ENCODE measurements at places on chromosomes 3 and 15. TPM values are rescaled to one million over a fixed set of nuclear protein-coding genes. Genes with fewer than 3 reads are reported as not detected.

Gene DUOXA1
- total RNA-seq = 0.19 TPM

GRCh38 chr3:29011441-29011840 is 269.4 kb upstream of the RBMS3 start:
- no peak for DNase-seq
- H3K27me3 ChIP-seq = no peaks in the 10 kb centered on the region
- H3K4me3 ChIP-seq = no peak overlapping the region
- no peaks in the 10 kb centered on the region for H3K4me1 ChIP-seq

- H3K4me3 ChIP-seq = no peak overlapping the region
- no peak overlapping the region for H3K27ac ChIP-seq
- no peak for DNase-seq
- H3K36me3 ChIP-seq = no peaks in the 10 kb centered on the region
- H3K27me3 ChIP-seq = no peaks in the 10 kb centered on the region
Observed at GRCh38 chr3:3605226-3605625, 194.0 kb upstream of the LRRN1 start.

DNA sequence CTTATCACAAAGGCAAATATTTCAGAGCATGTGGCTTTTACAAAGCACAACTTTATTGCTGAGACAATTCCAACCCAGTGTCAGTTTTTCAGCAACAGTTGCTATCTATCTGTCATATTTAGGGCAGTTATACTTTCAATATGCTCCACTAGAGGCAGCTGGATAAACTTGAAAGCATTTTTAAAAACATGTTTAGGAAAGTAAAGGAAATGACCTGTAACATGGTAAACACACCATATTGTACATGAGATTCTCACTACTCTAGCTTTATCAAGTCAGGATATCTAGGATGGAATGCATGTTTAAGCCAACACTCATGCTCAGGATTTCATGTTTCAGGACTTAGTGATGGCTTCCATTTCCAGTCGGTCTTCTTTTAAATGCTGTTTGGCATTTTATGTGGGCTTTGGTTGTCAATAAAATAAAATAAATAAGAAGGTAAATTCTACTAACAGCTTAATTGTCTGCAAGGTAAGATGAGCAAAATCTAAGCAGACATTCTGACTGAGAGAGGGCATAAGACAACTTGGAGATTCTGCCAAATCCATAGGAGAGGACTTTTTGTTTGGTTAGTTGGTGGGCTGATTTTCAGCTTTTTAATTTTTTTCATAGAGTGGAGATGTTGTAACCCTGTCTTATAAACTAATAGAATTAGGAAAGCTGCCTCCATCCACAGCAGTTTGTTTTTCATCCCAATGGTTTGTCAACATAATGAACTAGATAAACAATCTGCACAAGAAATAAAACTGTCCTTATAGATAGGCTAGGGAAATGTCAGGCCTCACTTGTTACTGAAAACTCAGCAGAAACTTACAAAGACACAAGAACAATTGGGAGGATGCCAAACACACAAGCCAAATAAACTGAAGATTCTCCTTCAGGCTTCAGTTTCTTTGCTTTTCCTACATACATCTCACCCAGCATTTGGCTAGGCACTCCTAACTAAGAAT is 63.4 kb upstream of the CPB1 start:
- no peaks in the 10 kb centered on the region for H3K4me1 ChIP-seq
- DNase-seq = no peak
- no peak overlapping the region for H3K27ac ChIP-seq

DNA sequence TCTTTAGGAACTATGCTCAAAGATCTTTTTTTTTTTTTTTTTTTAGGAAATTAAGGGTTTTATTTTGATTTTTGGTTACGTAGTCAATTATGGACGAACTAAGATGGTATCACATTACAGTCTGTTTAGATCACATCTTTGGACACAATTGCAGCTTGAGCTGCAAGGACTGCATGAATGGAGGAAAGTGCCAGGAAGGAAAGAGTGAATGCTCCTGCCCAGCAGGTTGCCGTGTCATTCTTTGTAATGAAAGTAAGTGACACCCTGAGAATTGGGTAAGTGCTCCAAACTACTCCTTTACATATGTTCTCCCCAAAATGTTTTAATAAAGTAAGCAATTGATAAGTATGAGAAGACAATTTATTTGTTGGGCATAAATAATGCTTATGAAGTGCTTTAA is 716.5 kb upstream of the GOLIM4 start:
- H3K36me3 ChIP-seq = no peaks in the 10 kb centered on the region
- H3K27me3 ChIP-seq = no peaks in the 10 kb centered on the region
- H3K4me3 ChIP-seq = no peak overlapping the region
- no peak overlapping the region for H3K27ac ChIP-seq
- no peaks in the 10 kb centered on the region for H3K4me1 ChIP-seq

DNA sequence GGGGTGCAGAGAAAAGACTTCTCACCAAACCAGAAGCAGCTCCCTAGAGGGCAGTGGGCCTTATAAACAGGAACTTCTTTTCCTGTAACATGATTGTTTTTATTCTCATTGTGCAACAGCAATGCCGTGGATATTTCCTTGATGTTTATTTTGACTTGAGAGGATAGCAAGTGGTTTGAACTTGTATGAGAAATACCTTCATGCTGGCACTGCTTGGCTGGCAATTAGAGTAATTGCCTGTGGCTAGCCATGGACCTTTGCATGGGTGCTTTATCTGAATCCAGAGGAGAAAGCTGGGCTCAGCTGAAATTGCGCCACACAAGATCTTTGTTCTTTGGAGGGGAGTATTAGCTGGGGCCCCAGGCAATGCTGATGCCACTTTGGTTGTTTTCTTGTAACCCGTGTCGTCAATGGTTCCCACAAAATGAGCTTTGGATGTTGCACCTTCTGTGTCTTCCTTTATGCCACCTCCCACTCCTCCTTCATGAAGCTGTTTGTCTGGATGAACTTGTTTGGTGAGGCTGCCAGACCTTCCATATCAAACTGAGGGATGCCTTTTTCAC is 37.9 kb downstream of the CMTM8 start:
- no peaks in the 10 kb centered on the region for H3K36me3 ChIP-seq
- no peak for DNase-seq
- H3K27me3 ChIP-seq = no peaks in the 10 kb centered on the region
- H3K4me3 ChIP-seq = no peak overlapping the region
- H3K27ac ChIP-seq = no peak overlapping the region

Gene C3orf85
- not detected for total RNA-seq

Gene GALNT15
- 19.8 TPM for total RNA-seq

Gene GOLGA8H
- 0.23 TPM for total RNA-seq

Gene AP2M1
- total RNA-seq = 275 TPM

Gene P2RY14
- 2.5 TPM for total RNA-seq

DNA sequence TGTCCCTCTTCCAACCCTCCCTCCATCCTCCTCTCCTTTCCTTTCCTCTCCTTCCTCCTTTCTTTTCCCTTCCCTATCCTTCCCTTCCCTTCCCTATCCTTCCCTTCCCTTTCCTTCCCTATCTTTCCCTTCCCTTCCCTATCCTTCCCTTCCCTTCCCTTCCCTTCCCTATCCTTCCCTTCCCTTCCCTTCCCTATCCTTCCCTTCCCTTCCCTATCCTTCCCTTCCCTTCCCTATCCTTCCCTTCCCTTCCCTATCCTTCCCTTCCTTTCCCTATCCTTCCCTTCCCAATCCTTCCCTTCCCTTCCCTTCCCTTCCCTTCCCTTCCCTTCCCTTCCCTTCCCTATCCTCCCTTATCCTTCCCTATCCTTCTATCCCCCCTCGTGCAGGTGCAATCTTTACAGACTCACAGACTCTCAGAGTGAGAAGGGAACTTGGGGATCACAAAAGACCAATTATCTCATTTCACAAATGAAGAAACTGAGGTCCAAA is 31.5 kb downstream of the RASGRF1 start:
- no peak overlapping the region for H3K27ac ChIP-seq
- no peak overlapping the region for H3K4me3 ChIP-seq
- H3K4me1 ChIP-seq = no peaks in the 10 kb centered on the region
- H3K27me3 ChIP-seq = peaks cover 33% of the 10 kb centered on the region
- DNase-seq = no peak

- H3K4me3 ChIP-seq = no peak overlapping the region
- H3K27me3 ChIP-seq = no peaks in the 10 kb centered on the region
- no peak for DNase-seq
Observed at GRCh38 chr3:98482717-98483482, 14.6 kb upstream of the OR5K2 start.

Gene GOLGA8T
- not detected for total RNA-seq

Gene MRAS
- 261 TPM for total RNA-seq

GRCh38 chr15:84797212-84797611 is 19.9 kb upstream of the ALPK3 start:
- H3K4me1 ChIP-seq = no peaks in the 10 kb centered on the region
- H3K27ac ChIP-seq = no peak overlapping the region
- H3K4me3 ChIP-seq = no peak overlapping the region
- H3K27me3 ChIP-seq = no peaks in the 10 kb centered on the region

DNA sequence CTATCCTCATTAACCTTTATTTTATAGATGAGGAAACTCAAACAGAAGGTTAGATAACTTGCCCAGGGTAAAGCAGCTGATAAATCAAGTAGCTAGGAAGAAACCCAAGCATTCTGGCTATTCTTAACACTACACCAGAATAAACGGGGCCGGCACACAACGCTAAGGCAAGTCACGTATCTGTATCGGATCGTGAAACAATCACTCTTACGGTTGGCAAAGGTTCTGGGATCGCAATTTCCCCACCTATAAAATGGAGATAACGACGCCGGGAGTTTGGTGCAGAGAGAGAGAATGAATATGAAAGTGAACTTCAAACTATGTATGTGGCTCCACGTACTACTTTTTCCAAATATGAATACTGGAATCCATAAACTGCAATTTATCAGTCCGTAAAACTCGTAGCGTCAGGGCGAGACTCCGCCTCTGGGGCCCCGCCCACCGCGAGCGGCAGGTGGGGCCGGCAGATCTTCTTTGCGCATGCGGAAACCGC is 252 bp upstream of the ARMC8 start:
- peak; percentile 91 for DNase-seq
- H3K36me3 ChIP-seq = no peaks in the 10 kb centered on the region
- H3K4me1 ChIP-seq = peaks cover 32% of the 10 kb centered on the region

GRCh38 chr3:17050071-17050470 is 165.3 kb downstream of the PLCL2 start:
- no peak overlapping the region for H3K27ac ChIP-seq
- no peak for DNase-seq
- peaks cover 61% of the 10 kb centered on the region for H3K36me3 ChIP-seq
- H3K4me3 ChIP-seq = no peak overlapping the region
- H3K4me1 ChIP-seq = peaks cover 40% of the 10 kb centered on the region

- no peak overlapping the region for H3K27ac ChIP-seq
- no peaks in the 10 kb centered on the region for H3K36me3 ChIP-seq
- no peak overlapping the region for H3K4me3 ChIP-seq
- DNase-seq = no peak
- H3K4me1 ChIP-seq = no peaks in the 10 kb centered on the region
Observed at GRCh38 chr15:96252148-96252547, 78.4 kb upstream of the NR2F2 start.

GRCh38 chr3:9820946-9821345 is 10.9 kb downstream of the TTLL3 start:
- H3K36me3 ChIP-seq = no peaks in the 10 kb centered on the region
- H3K27me3 ChIP-seq = no peaks in the 10 kb centered on the region
- no peak overlapping the region for H3K27ac ChIP-seq
- no peak overlapping the region for H3K4me3 ChIP-seq
- no peak for DNase-seq

Gene CKMT1B
- total RNA-seq = not detected

GRCh38 chr15:29533647-29534046 is 264.0 kb upstream of the NSMCE3 start:
- H3K4me1 ChIP-seq = no peaks in the 10 kb centered on the region
- H3K27ac ChIP-seq = no peak overlapping the region
- no peaks in the 10 kb centered on the region for H3K36me3 ChIP-seq
- no peak for DNase-seq
- H3K4me3 ChIP-seq = no peak overlapping the region
- H3K27me3 ChIP-seq = no peaks in the 10 kb centered on the region

- H3K27me3 ChIP-seq = no peaks in the 10 kb centered on the region
- DNase-seq = no peak
- H3K4me3 ChIP-seq = no peak overlapping the region
- H3K36me3 ChIP-seq = peaks cover 6% of the 10 kb centered on the region
- H3K27ac ChIP-seq = no peak overlapping the region
Observed at GRCh38 chr3:170889630-170890029, 18.8 kb downstream of the EIF5A2 start.

DNA sequence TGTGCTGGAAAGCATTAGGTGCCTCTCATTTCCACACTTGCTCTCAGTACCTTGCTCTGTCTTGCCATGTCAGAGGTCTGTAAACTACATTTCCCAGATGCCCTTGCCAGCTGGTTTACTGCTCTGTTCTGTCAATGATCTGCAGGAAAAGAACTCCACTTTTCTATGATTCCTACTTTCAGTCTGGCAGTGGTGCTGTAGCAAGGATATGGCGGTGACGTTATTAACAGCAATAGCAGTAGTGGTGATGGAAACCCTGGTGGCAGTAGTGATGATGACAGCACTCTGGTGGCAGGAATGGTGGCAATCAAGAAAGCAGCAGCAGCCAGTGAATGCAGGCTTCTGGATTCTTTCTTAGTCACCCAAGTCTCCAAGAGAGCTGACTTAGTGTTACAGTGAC is 665.2 kb downstream of the DIPK2A start:
- no peaks in the 10 kb centered on the region for H3K4me1 ChIP-seq
- H3K4me3 ChIP-seq = no peak overlapping the region
- no peak overlapping the region for H3K27ac ChIP-seq
- DNase-seq = no peak
- no peaks in the 10 kb centered on the region for H3K27me3 ChIP-seq

GRCh38 chr3:132592216-132592615 is 4.9 kb upstream of the ACKR4 start:
- no peaks in the 10 kb centered on the region for H3K4me1 ChIP-seq
- H3K36me3 ChIP-seq = no peaks in the 10 kb centered on the region
- H3K27me3 ChIP-seq = no peaks in the 10 kb centered on the region
- no peak overlapping the region for H3K4me3 ChIP-seq
